OCI-LY7 (cell line): ENCODE measurements at places on chromosomes 16 and 17.
A peak's percentile ranks its signal among the peaks of the same experiment; 100 is the strongest.

DNA sequence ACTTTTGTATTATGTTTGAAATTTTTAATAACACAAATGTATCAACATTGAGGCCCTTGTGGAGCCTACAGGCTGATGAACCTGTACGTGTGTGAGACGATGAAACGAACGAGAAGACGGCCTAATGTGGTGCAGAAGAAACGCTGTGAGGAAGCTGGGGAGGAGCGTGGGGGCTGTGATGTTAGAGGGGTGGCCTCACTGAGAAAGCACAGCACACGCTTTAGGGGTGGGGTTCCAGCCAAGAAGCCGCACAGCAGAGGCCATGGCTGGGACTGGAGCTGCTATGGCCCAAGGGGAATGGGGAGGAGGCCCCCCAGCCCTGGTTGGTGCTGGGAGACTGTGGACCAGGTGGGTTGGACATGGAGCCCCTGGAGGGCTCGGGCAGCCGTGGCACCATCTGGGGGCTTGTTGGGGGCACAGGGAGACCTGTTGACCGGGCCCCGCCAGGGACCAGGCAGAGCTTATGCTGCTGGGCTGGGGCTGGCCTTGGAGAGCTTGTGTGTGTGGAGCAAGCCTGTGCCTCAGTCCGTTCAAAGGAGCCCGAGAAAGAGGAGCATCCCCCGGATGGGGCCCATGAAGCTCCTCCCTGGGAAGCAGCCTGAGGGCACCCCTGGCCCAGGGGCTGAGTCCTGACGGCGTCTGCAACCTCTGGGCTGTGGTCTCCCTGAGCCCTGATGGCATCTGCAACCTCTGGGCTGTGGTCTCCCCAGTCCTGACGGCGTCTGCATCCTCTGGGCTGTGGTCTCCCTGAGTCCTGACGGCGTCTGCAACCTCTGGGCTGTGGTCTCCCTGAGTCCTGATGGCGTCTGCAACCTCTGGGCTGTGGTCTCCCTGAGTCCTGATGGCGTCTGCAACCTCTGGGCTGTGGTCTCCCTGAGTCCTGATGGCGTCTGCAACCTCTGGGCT is 44.7 kb downstream of the METRNL start:
- no peak for DNase-seq

DNA sequence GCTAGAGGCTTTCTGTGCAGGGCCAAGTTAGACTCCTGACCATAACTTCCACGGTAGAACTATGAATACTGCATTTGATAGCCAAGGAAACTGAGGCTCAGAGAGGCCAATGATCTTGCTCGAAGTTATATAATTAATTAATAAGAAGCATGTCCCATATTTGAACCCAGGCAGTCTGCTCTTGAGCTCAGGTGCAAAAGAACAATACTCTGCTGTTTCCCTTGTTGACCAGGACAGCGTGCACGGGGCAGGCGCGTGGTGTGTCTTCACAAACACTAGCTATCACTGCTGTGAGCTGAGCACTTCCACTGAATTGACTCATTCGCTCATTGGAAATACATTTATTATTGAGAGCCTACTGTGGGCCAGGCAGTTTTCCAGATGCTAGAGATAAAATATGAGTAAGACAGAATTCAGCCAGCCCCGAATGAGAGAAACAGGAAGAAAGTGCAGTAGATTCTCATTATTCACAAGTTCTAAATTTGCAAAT is 1.6 kb downstream of the CHD9 start:
- peak; percentile 52 for DNase-seq

GRCh38 chr17:78269955-78270381 is 38.5 kb downstream of the TMEM235 start:
- DNase-seq, result no peak

- no peak for DNase-seq
These were observed 3.9 kb downstream of the GAN start for GRCh38 chr16:81318711-81319110.

GRCh38 chr16:5022521-5022920 is 11.2 kb downstream of the NAGPA start:
- no peak for DNase-seq
